ENCODE measurements at places on chromosomes 6 and 20.

GRCh38 chr6:161355696-161356095 lies 81.8 kb upstream of the AGPAT4 start:
- no peak for DNase-seq

GRCh38 chr6:163773646-163774045 lies 359.1 kb downstream of the QKI start:
- no peak for DNase-seq

DNA sequence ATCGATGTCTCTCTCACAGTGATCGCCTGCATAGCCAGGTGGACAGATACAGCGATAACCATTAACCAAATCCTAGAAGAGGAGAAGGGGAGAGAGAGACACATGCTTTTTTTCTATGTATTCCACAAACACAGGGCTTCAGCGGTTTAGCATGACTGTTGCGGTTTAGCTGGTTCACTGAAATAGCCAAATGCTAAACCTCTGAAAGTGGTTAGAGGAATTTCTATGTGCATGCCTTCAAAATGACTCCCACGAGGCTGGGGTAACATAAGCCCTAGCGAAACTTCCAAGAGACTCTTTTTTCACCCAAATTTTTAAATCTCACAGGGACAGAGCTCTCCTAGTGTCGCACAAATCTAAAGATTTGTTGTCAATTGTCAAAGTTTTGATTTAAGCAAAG lies 25.1 kb downstream of the JAG1 start:
- DNase-seq, result peak; percentile 96

DNA sequence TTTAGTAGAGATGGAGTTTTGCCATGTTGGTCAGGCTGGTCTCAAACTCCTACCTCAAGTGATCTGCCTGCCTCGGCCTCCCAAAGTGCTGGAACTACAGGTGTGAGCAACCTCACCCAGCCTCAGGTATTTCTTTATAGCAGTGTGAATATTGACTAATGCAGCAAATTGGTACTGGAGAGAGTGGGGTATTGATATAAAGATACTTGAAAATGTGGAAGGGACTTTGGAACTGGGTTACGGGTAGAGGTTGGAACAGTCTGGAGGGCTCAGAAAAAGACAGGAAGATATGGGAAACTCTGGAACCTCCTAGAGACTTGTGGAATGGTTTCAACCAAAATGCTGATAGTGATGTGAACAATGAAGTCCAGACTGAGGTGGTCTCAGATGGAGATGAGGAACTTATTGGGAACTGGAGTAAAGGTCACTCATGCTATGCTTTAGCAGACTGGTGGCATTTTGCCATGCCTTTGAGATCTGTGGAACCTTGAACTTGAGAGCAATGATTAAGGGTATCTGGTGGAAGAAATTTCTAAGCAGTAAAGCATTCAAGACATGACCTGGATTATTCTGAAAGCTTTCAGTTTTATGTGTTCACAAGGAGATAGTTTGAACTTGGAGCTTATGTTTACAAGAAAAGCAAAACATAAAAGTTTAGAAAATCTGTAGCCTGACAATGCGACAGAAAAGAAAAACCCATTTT lies 127.2 kb downstream of the DTNBP1 start:
- DNase-seq, result no peak

- DNase-seq, result no peak
These were observed 274.5 kb downstream of the ALDH8A1 start for GRCh38 chr6:134675110-134676054.

DNA sequence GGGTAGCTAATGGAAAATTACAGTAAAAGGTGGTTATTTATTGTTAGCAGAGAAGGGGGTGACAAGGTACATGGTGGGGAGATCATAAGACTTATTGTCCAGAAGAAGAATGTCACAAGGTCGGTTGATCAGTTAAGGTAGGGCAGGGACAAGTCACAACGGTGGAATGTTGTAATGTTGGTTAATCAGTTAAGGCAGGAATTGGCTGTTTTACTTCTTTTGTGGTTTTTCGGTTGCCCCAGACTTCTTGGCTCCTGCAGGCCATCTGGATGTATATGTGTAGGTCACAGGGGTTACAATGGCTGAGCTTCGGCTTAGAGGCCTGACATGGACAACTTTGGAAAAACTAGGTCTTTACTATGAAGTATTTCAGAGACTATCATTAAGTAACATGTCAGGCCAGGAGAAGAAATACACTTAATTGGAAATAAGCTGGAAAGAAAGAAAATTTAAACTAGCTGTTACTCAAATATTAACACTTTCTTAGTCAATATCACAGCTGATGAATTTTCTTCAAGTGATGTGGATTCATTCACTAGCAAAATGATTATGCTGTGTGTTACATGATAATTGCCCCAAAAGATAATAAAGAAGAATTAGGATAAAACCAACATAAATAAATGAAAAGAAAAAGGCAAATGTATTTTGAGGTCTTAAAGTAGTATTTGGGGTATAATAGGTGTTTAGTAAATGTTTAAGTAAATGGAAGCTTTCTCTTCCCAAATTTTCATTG lies 4.4 kb downstream of the AIG1 start:
- DNase-seq, result peak; percentile 55

DNA sequence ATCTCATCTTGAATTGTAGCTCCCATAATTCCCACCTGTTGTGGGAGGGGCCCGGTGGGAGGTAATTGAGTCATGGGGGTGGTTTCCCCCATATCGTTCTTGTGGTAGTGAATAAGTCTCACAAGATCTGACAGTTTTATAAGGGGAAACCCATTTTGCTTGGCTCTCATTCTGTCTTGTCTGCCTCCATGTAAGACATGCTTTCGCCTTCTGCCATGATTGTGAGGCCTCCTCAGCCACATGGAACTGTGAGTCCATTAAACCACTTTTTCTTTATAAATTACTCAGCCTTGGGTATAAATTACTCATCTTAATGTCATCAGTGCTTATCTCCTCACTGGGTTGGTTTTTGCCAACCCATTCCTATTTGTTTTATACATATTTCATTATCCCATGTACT lies 142.0 kb upstream of the GMDS start:
- DNase-seq, result no peak

GRCh38 chr20:43755390-43755789 lies 28.6 kb upstream of the GTSF1L start:
- DNase-seq, result peak; percentile 89

- no peak for DNase-seq
These were observed 136.9 kb downstream of the CD83 start for GRCh38 chr6:14254505-14254904.

DNA sequence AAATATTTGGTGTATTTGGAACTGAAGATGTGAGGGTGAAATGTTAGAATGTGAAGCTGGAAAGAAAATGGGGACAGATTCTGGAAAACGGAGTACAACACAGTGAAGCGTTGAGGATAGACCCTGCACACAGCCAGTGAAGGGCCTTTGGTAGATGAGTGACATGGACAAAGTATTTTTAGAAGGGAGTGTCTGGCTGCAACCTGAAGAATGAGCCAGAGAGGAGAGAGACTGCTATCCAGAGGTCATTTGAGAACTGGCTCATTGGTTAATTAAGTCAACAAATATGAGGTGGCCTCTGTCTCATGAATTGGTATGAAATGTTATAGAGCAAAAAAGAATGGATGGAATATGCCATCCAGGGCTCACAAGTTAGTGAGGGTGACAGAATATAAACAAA lies 310.5 kb downstream of the PACRG start:
- no peak for DNase-seq

DNA sequence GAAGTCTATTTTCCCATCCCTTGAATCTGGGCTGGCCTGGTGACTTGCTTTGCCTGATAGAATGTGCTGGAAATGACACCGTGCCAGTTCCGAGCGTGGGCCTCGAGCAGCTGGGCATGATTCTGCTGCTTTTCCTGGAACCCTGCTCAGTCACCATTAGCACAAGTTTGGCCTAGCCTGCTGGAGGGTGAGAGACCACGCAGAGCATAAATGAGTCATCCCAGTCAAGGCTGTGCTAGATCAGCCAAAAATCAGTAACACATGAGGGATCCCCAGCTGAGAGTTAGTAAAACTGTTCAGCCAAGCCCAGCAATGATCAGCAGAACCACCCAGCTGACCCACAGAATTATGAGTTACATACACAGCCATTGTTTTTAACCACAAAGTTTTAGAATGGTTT lies 74.8 kb upstream of the TOP1 start:
- DNase-seq, result peak; percentile 68

DNA sequence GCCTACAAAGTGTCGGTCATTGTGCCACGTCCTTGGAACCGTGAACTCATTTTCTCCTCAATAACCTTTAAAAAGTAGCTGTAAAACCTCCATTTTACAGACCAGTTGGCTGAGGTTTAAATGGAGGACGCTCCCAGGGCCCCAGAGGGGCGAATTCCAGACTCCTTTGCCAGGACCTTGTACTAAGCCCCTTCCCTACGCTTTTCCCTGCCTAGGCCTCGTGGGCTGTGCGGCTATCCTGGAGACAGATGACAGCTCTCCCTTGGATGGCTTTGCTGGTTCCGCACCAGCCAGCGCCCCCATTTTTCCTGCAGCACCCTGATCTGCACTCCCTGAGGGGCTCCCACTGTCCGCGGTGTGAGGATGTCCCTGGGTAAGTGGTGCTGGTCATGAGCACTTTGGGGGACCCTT lies 12.1 kb upstream of the SNHG17 start:
- DNase-seq, result no peak

DNA sequence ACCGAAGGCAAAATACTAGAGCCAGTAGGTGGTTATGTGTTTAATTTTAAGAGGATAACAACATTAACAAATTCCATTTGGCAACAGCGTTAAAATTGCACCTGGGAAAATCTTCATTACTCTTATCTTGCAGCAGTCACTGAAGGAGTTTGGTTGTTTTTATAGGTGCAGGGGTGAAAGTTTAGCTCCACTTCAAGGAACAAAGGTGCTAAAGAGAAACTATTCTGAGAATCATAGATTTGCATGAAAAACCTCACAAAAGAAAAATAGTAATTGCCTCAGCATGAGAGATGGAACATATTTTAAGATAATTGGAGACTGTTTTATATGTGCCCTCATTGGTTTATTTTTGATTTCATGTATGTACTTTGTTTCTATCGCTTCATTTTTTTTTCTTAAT lies 444.4 kb downstream of the UTRN start:
- DNase-seq, result no peak

GRCh38 chr20:45105317-45105716 lies 4.4 kb upstream of the KCNS1 start:
- no peak for DNase-seq

DNA sequence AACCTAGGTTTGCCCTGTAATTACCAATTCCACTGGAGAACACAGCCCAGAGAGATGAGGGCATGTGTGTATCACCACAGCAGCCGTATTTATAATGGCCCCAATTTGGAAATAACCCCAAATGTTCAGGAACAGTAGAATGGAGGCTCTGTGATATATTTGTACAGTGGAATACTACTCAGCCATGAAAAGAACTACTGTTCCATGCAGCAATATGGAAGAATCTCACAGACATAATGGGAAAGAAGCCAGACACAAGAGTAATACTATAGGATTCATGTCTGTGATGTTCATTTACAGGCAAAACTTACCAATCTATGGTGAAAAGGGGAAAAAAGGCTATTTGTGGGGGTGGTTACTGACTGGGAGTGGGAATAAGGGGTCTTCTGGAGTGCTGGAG lies 83.7 kb upstream of the TRAF3IP2 start:
- no peak for DNase-seq

Measured in fibroblast of skin of right biceps (primary cell).